COR-L47 (cell line): ENCODE measurements at places on chromosomes 3 and 15.

GRCh38 chr3:106860182-106860581 lies 517.1 kb upstream of the CCDC54 start:
- no peak for DNase-seq

DNA sequence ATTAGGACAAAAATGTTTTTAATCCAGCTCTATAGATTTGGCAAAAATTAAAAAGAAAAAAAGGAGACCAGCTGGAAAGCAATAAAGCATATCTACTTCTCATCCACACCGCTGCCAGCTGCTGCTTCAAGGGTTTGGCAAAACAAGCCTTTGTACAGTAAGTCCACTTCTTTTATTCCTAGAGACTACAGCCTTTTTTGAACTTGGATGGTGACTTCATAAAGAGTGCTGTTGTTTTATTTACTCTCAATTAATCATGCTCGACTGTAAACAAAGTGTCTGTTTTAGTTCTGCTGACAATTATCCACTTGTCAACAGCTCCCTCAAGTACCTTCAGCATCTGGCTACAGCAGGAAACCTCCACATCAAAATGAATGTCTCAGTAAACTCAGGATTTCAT lies 12.3 kb upstream of the FOXB1 start:
- peak; percentile 62 for DNase-seq

DNA sequence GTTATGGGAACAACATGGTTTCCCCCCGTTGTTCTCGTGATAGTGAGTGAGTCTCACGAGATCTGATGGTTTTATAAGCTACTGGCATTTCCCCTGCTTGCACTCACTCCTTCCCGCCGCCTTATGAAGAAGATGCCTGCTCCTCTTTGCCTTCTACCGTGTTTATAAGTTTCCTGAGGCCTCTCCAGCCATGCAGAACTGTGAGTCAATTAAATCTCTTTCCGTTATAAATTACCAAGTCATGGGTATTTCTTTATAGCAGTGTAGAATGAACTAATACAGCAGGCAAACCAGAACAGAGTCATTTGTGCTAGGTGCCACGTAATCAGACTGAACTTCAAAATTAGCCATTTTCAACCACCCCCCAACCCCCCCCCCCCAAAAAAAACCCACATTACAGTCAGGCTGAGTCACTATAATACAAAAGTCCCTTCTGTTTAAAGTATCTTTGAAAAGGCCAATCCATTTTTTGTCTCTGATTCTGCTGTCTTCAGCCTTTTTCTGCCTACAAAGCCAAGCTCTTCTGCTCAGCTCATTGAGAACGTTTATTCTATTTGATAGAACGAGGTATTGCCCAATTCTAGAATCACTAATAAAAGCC lies 4.1 kb downstream of the OR4F6 start:
- no peak for DNase-seq

DNA sequence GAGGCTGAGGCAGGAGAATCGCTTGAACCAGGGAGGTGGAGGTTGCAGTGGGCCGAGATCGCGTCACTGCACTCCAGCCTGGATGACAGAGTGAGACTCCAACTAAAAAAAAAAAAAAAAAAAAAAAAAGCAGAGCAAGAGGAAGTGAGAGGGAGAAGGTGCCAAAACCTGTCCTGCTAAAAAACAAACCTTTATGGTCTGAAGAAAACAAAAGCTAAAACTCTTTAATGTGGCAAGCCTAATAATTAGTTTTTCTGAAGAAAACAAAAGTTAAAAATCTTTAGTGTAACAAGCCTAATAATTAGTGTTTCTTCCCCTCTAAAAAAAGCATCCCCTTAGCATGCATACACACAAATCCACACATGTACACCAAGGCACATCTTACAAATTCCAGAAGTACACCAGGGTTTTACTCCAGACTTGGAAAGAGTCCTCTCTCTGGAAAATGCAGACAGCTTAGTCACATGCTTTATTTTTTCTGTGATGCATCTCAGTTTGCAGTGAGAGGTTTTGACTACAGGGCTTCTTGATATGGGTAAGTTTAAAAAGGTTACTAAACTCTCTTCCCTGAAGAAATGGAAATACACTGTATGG lies 65.9 kb downstream of the HACD2 start:
- DNase-seq: no peak

DNA sequence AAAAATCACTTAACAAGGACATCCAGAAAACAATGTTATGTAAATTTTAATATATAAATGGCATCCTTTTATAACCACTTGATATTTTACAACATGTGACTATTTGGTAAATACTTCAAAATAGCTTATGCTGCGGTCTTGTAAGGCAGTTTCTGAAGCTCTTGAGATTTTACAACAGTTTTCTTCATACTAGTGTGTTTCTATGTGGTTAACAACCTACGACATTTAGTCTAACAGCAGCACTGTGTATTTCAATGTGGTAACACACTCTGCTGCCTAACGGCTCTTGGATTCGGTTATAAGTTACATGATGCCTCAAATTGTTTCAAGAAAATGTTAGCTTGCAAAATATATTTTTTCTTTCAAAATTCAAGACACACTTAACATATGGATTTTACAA lies 12.9 kb upstream of the MELTF start:
- DNase-seq: no peak

DNA sequence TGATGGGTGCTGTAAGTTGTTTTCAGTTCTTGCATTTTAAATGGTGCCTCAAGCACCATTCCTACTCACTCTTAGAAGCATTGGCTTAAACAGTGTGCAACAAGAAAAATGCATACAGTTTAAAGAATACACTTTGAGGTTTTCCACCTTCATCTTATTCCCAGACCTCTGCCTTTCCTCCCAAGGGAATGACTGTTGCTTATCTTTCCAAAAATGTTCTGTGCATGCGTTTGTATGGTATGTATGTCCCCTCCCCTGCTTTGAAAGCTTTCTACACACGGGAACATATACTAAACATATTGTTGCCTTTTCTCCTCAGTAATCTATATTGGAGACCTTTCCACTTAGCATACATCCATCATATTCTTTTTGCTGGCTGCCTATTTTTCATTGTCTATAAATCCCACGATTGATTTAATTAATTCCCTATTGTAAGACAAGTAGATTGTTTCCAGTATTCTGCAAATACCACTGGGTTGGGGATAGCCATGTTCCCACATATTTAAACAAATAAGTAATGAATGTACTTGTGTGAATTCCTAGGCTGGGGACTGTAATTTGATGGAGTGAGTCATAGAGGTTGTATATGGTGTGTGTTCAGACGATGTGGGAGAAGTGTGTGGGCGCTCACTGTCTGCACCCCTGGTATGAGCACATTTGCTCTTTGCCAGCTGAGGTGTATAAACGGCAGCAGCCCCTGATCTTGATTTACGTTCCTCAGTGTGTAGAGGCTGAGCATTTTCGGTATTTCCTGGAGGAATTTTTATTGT lies 5.8 kb downstream of the TRAK1 start:
- no peak for DNase-seq

GRCh38 chr3:128483657-128484403 lies 9.2 kb downstream of the GATA2 start:
- DNase-seq: no peak

GRCh38 chr3:10994306-10994705 lies 1.8 kb downstream of the SLC6A1 start:
- no peak for DNase-seq

GRCh38 chr3:106130384-106131198 lies 261.8 kb upstream of the CBLB start:
- DNase-seq: no peak

DNA sequence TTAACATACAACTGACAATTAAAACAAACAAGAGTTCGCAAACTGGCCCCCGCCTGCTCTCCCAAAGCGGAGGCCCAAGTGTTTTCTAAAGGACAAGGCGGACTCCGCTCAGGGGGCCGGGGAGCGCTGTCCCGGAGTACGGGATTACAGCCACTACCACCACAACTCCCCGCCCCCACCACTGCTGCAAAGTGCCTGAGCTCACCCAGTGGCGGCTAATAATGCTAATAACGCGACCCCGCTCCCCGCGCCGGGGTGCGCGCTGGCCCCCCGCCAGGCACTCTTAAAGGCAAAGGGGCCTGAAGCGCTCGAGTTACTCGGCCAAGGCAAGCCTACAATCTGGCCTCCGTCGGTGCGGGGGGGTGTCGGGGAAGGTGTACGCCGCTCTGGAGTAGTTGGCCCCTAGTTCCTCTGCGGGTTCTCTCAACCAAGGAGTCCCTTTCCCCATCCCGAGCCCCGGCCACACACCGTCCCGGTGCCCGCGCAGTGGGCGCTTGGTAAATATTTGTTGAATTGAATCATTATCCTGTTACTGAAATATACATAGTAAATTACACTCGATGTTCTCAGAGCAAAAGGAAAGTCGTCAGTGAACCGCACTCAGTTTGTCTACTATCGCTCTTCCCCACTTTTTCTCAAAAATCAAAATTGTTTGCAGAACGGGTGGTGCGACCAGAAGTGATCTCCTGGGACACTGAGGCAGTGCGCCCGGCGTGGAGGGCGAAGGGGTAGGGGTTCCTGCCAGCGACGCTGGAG lies 827 bp downstream of the WNT5A start:
- DNase-seq: no peak

GRCh38 chr15:99592145-99592791 lies 26.5 kb downstream of the MEF2A start:
- DNase-seq: no peak

DNA sequence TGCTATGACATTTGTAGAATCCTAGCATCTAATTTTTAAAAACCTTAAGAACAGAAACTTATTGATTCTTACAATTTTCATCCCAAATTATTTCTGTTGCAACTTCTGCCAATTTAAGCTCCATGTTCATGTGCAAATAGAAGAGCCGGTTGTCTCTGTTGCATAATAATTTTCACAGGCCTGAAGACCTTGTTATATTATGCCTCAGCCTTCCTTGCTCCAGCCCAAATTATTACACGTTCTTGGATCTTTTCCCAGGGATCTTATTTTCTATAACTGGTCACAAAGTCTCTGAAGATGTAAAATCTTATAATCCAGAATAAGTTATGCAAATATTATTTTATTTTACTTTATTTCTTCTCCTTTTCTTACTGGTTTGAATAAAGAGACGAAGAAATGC lies 210.7 kb upstream of the DPH6 start:
- no peak for DNase-seq

- DNase-seq: no peak
These were observed 47.0 kb upstream of the ACKR4 start for GRCh38 chr3:132549890-132550578.

GRCh38 chr15:90609242-90610180 lies 79.8 kb downstream of the CRTC3 start:
- DNase-seq: no peak

DNA sequence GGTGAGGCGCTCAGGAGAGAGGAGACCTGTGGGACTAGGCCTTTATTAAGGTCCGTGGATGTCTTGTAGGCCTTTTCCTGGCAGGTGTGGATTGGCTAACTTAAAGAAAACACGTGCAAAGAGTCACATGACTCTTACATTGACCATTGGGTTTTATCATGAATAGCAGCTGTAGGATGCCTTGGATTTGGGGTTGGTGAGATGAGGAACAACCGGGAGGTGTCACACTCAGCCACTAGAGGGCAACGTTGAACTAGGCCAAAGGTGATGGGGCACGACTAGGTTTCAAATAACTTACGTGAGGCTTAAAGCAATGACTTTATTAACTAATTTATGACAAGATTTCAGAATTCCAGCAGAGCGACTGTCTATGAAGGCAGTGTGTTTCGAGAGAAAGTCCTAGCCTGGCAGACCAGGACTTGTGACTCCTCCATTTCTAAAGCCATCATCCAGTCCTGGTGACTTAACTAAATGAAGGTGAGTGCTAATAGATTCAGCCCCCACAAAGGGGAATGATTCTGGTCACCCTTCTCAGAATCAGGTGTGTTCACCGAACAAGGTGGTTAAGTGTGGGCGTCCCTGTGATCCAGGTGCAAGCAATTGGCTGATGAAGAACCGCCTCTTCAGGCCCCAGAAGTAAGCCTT lies 345.6 kb downstream of the MCTP2 start:
- peak; percentile 33 for DNase-seq

DNA sequence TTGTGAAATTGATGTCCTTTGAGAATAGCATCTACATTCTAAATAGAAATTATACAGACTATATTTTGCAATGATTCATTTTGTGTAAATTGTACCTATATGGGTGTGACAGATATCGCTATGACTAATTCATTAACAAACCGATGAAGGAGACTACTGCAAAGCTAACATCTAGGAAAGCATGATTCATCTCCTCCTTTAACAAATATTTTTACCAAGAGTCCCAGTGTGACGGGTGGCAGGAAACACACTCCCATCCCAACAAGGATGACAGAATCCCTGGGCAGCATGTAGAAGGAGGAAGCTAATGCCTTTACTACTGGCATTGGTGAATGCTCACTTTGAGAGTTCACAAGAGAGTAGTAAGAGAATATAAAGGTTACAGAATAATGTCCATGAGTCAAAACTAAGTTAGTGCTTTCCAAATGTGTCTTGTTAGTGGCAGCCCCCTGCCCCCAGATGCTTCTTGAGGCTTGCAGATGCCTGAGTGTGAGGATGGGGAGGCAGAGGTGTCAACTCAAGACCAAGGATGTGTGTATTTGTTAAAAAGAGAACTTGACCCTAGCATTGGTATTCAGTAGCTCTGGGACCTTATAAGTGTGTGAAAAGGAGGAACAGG lies 180.6 kb downstream of the FMN1 start:
- no peak for DNase-seq

DNA sequence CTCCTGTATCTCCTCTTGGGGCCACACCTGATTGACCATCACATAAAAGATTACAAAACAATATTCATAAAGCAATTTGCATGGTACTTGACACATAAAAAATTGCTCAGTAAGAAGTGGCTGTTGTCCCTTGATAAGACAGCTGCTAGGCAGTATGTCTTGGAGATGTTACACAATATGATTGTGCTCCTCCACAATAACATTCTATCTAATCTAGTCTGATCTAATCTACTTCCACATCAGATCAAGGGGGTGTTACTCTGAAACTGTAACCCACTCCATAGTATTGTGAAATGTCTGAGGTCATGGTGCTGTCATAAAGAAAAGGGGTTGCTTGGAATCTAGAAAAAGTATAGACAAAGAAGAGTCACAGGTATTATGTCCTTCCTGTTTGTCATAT lies 23.4 kb upstream of the AQP9 start:
- DNase-seq: no peak

GRCh38 chr3:146912241-146913015 lies 307.3 kb upstream of the PLSCR5 start:
- no peak for DNase-seq

GRCh38 chr3:16088496-16088895 lies 86.0 kb upstream of the GALNT15 start:
- no peak for DNase-seq

- no peak for DNase-seq
These were observed 219.7 kb upstream of the NAALADL2 start for GRCh38 chr3:174639406-174639805.

GRCh38 chr3:149443545-149443912 lies 31.0 kb upstream of the TM4SF4 start:
- no peak for DNase-seq

- no peak for DNase-seq
These were observed 27.0 kb downstream of the SH3BP5 start for GRCh38 chr3:15305359-15305844.

DNA sequence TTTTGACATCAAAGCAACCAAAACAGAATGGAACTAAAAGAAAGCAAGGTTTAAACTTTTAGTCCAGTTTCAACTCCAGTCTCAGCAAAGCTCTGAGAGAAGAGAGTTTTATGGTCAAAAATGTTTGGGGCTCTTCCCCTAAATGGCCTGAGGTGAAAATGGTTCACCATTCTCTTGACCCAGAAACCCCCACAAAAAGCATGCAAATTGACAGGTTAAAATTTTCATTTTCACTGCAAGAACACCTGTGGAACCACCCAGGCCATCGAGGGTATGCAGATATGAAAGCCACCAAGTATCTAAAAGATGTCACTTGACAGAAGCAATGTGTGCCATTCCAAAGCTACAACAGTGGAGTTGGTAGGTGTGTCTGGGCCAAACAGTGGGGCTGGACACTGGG lies 195.0 kb downstream of the MAGI1 start:
- no peak for DNase-seq

- DNase-seq: peak; percentile 93
These were observed 262.1 kb downstream of the IGSF11 start for GRCh38 chr3:118772547-118773011.
